ENCODE measurements at places on chromosomes 6 and 20.

DNA sequence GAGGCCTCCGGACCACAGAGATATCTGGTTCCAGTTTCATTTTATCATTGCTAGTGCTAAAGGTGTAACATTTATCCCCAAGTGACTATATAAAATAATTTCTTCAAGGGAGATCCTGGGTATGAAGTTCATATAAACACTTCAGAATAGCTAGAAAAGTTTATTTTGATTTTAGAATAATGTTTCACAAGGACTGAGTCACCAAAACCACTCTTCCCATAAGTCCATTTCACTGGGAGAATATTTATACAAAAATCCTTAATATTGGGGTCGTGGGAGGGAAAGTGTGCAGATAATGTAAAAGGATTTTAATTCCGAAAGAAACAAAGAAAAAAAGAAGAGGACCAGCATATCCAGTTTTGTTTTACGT, 128.1 kb downstream of the ISM1 start:
- DNase-seq = no peak

DNA sequence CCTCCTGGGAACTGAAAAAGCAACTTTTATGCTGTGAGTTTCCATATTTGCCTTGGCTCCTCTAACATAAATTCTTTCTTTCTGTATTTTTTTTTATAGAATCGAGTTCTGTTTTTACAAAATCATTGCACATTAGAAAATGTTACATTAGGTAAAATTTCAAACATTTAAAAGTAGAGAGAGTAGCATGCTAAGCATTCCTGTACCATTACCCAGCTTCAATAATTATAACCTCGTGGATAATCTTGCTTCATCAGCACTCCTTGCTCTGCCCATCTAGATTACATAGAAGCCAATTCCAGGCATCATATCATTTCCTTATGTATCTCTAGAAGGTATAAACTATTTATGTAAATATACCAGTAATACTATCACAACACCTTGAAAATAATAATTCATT, 15.4 kb upstream of the FBXO30 start:
- DNase-seq = no peak

- no peak for DNase-seq
Measured at GRCh38 chr20:49635166-49635565, 67.2 kb upstream of the PTGIS start.

GRCh38 chr6:98054453-98054852, 771.4 kb upstream of the MMS22L start:
- DNase-seq = no peak

- no peak for DNase-seq
Measured at GRCh38 chr6:126548300-126548699, 208.4 kb downstream of the CENPW start.

- DNase-seq = peak; percentile 16
Measured at GRCh38 chr20:59598625-59599310, 5.6 kb upstream of the PHACTR3 start.

GRCh38 chr20:32329817-32330554, 28.1 kb upstream of the ASXL1 start:
- DNase-seq = no peak

DNA sequence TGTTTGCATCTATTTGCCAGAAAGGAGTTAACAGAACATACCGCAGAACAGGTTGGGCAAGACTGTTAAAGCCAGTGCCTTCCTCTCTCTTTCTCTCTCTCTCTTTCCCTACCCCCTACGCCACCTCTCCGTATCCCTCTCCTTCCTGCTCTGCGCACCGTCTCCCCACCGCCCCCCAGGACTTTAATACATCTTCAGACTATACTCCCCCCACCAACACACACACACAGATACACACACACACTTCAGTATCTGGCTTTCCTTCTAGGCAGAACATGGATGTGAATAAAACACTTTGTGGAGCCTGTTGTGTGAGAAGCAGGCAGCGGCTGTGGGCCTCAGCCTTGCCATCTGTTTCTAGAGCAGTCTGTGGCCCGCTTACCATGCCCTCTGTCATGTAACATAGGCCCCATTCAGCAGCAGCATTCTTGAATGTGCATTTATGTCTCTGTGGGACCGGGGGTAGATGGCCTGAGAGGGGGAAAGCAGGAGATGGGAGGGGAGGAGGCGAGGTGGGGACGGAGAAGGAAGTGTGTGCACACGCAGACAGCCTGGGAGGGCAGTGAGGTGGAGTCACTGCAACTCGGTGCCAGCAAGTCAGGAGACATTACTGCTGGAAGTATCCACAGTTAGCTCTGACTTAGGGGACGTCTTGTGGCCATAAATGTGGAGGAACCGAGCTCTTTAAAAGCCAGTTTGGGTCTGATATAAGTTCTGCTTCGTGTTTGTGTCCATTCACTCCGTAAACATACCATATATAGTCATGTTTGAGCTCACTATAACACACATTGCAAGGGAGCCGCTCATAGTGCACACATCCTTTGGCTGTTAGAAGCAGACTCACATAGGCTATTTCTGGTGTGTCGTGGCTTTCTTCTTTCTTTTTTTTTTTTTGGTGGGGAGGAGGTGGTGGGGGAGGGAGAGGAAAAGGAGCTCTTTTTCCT, 38.4 kb downstream of the RREB1 start:
- DNase-seq = no peak

DNA sequence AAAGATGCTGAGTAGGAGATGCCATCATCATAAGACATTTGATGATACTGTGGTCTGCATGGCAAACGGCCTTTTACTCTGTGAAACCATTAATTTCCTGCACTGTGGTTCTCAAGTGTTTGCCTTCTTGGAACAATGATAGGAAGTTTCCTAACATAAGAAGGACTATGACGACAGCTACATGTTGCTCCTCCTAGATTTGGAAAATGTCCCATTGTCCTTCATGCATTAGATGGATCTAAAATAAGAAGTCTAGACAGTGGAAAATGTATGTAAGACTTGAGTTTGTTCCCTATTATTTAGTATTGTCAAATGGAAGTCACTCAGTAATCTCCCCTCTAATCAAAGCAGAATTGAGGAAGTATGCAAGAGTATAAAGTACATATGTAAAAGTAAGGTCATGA, 98.5 kb upstream of the TMEM170B start:
- no peak for DNase-seq

GRCh38 chr20:50256577-50256976, 65.9 kb downstream of the CEBPB start:
- no peak for DNase-seq

- no peak for DNase-seq
Measured at GRCh38 chr6:74764486-74764885, 441.4 kb downstream of the COL12A1 start.

DNA sequence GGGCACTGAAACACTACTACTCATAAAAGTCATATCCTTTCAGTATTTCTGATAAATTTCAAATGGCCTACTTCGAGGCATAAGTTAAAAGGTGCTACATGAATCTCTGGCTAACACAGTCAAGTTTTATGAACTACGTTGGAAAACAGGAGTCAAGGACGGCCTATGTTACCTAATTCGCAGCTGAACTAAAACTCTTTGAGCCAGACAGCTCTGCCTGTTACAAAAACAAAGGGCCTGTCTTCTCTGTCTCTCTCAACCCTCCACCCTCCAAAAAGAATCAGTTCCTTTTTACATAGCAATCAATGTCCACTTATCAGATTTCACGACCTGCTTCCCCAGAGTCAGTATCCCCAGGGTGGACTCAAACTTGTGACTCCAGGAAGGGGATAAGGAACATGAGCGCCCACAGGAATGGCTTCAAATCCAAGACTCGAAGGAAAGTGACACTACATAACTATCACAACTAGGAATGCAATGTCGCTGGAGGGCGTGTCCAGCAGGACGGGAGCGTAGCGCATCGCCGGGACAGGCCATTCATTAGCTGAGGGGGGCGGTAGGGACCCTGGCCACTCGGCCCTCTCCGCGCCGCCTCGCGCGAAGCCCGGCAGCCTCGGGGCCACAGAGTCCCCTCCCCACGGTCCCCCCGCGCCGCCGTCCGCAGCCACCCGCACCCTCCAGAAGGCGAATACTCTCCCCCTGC, 591 bp downstream of the IBTK start:
- DNase-seq = no peak

DNA sequence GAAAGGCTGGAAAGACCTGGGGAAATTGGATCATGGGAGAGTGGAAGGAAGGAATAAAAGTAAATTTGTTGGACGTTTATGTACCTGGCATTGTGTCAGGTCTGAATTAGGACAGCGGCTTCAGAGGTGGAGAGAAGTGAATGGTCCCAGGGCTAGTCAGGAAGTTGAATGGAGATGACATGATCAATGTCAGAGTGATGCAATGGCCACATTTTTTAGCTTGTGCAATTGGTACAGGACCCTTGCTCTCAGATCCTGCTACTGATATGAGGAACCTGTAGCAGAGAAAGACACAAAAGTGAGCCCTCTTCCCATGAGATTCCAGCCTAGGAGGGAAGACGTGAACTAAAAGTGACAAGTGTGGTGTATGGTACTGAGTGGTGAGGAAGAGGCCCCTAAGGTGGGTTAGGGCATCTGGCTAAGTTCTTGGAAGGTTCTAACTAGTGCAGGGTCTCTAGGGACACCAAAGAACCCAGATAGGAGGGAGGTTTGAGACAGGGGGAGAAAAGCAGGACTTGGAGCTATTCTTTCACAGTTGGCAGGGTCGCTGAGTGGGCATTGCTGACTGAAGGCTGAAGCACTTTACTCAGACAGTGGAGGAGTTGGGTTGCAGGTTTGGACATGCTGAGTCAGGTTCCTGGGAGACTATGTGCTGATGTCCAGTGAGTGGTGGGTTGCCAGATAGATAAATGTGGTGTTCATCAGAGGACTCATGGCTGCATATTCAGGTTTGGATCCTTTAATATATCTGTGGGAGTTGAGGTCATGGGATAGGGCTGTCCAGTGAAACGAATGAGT, 266.1 kb upstream of the RNF24 start:
- no peak for DNase-seq

DNA sequence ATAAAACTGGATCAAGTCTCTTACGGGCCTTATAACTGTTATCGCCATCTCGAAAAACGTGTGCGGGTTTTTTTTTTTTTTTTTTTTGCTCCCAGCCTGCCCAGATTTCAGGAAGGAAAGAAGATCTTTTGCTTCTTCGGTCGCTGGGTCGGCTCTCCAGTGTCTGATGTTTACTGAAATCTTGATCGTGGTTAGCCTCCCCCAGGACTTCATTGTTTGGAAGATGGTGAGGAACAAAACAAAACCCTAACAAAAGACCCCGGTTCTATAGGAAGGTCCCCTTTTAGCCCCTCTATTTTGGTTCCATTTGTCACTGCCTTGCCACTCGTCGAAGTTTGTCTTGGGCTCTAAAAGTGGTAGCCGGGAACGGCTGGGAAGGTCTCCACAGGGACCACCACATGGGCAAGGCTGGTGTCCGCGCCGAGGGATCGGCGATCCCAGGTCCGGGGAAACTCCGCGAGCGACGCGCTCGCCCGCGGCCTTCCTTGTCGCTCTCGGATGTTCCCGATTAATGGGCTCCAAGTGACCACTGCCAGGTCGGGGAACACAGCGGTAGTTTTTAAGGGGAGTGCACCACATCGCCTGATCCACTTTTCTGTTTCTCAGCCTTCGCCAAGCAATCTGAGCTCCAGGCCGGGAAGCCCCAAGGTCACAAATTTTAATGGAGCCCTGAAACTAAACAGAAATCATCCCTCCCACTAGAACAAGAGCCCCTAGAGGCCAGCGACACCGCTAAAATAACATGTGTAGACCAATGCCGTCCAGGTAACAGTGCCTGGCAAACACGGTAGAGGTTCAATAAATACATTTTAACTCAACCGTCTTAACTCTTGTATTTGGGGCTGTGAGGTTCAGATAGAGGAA, 27.0 kb downstream of the TRIM27 start:
- DNase-seq = peak; percentile 30

Measured in stimulated activated CD4-positive, alpha-beta T cell treated with anti-CD3 and anti-CD28 coated beads, Interleukin-12 subunit alpha, Interleukin-12 subunit beta, amount 100 ng/mL, for 48 hours (primary cell).